SK-MEL-5 (cell line): ENCODE measurements at places on chromosomes 16 and 17. TPM values are rescaled to one million over a fixed set of nuclear protein-coding genes. Genes with fewer than 3 reads are reported as not detected.

GRCh38 chr17:57597531-57598453 is 147.3 kb downstream of the CCDC182 start:
- peak; percentile 88 for DNase-seq

GRCh38 chr16:77430787-77431585 is 3.8 kb downstream of the ADAMTS18 start:
- no peak for DNase-seq

Gene ST6GALNAC1
- total RNA-seq: 0.79 and 1.7 TPM in 2 replicates

Gene SEPTIN12
- total RNA-seq: not detected in 2 replicates

DNA sequence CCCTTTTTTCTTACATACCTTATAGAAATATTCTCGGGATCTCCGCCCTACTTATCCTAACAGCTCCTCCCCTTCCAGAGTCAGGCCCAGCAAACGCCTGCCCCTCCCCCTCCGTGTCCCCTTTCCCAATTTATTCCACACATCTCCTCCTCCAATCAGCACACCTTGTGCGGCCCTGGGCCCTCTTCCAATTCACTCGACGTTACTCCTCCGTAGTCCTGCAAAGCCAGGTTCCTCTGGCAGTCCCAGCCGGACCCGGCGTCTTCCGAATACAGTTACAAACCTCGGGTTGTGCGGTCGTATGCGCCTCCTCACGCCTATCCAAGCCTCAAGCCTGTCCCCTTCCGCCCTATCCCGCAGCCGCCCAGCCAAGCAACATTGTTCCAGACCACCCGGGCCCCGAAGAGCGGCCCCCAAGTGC is 677 bp downstream of the CBX1 start:
- DNase-seq: peak; percentile 65

Gene KCNJ2
- 1.0 and 1.2 TPM in 2 replicates for total RNA-seq

DNA sequence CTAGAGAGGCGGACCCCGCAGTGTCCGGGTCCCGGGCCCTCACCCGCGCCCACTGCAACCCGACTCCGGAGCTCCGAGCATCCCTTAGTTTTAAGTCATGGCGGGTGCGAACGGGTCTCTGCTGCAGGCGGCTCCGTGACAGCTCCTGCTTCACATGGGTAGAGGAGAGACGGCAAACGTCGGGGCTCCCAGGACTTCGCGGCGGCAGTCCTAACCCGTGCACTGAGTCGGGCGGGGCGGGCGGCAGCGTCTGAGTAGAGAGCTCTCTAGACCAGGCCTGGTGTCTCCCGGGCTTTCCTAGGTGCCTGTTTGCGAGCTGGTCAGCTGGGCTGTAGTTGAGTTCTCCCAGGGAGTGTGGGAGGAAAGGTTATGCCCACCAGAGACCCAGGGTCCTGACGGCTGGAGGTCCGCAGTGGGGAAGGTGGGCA is 345 bp downstream of the TSC2 start:
- DNase-seq: no peak

DNA sequence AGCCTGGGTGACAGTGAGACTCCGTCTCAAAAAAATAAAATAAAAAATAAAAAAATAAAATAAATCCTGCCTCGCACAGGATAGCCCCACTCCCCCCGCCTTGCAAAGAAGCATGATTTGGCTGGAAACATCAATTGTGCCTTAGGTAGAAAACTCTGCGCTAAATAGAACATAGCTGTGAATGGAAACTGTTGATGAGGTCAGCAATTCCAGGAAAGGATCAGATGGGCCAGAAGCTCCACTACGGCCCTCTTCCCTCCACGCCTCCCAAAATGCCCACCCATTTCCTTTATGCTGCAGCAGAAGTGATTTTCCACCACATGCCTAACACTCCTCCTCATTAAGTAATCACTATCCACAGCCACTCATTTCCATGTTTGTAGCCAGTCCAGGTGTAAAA is 473.4 kb downstream of the XYLT1 start:
- no peak for DNase-seq

Gene HCRT
- total RNA-seq: not detected in 2 replicates

DNA sequence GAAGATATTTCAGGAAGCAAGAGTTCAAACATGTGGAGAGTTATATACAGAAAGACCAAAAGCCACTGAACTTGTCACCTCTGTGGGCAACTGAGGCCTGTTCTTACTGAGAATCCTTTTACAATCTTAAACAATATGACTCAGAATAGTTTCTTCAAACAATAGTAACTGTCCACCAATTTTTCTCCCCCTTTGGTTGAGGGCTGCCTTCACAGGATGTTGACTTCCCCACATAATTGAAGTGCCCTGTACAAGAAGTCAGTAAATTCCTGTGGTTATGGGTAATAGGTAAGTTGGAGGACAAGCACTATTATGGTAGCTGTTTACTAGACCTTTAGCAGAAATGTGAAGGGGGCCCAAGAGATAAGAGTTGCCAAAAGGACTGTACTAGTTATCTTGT is 215.8 kb downstream of the CDH8 start:
- no peak for DNase-seq

Gene TNFRSF17
- total RNA-seq: not detected in 2 replicates

Gene HOXB5
- total RNA-seq: not detected in 2 replicates

GRCh38 chr17:17512866-17513265 is 16.7 kb upstream of the RASD1 start:
- DNase-seq: no peak

Gene KRTAP2-2
- total RNA-seq: not detected in 2 replicates

DNA sequence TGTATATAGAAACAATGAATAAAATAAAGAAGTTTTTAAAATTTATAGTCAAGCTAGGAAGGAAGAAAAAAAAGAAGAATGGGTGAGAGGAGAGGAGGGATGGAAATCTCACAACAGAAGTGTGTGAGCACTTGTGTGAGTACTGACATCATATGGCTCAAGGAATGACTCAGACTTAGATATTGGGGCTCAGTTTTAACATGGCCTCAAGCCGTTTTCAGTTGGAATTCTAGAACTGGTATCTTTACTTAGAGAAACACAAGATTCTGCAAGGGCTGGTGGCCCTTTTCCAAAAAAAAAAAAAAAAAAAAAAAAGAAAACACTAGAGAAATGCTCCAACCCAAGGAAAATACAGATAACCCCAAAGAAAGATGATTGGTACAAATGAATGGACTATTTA is 55.1 kb downstream of the STXBP4 start:
- no peak for DNase-seq

DNA sequence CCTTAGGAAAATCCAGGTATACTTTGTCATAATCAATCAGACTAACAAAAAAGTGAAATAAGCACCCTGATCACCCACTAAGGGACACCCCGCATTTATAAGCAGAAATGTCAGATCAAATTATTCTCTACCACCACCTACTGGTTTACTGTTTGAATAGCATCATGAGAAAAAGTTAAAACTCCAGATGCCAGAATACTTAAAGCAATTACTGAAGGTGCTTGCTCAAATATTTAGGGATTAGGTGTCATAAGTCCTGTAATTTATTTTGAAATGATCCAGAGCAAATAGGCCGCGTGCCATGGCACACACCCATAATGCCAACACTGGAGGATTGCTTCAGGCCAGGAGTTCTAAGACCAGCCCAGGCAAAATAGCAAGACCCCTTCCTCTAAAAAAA is 2.3 kb downstream of the TOP2A start:
- peak; percentile 59 for DNase-seq

- DNase-seq: peak; percentile 59
Observed at GRCh38 chr17:22703786-22704441, 1011.6 kb downstream of the KCNJ18 start.

GRCh38 chr17:31878703-31879073 is 19.6 kb upstream of the COPRS start:
- DNase-seq: no peak

GRCh38 chr17:45018848-45019711 is 32.4 kb downstream of the DCAKD start:
- DNase-seq: peak; percentile 49

Gene ARHGDIG
- total RNA-seq: 3.5 and 4.1 TPM in 2 replicates

- no peak for DNase-seq
Observed at GRCh38 chr17:80384078-80384960, 30.6 kb upstream of the ENDOV start.
